ENCODE measurements at places on chromosomes 3 and 15.
A peak's percentile ranks its signal among the peaks of the same experiment; 100 is the strongest.

DNA sequence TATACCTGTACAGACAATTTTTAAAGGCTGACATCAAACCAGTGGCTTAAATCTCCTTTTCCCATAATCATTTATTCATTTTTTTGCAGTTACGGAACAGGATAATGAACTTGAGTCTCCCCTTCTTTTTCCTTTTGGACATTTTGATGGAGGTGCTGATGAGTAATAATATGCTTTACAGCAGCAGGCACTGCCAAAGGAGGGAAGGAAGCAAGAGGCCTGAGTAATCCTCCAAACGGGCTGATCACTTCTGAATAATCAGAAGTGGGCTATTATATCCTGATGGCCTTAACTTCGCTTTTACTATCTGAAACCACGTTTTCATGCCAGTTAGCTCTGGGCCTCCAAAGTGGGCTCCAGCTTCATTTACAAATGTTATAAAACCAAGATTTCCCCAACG is 527.2 kb downstream of the FOXP1 start:
- DNase-seq: no peak

DNA sequence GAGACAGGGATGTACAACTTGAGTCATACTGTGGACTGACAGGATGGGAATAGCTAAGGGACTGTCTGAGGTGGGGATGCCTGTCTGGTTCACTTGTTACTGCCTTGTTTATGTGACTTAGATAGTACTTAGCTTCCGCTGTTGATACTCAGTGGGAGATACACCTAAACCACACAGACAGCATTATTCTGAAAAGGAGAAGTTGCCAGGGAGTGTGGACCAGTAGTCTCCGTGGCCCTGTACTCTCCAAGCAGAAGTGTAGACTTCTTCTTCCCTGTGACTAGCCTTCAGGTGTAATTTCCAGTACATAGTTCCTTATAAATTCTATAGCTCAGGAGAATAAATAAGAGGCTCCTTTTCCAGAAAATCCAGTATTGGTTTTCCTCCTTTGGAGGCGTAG is 5.1 kb downstream of the HIGD2B start:
- no peak for DNase-seq

- no peak for DNase-seq
Observed at GRCh38 chr3:90040554-90040953, 933.1 kb downstream of the EPHA3 start.

GRCh38 chr15:74937272-74937589 is 642 bp downstream of the COX5A start:
- DNase-seq: no peak

DNA sequence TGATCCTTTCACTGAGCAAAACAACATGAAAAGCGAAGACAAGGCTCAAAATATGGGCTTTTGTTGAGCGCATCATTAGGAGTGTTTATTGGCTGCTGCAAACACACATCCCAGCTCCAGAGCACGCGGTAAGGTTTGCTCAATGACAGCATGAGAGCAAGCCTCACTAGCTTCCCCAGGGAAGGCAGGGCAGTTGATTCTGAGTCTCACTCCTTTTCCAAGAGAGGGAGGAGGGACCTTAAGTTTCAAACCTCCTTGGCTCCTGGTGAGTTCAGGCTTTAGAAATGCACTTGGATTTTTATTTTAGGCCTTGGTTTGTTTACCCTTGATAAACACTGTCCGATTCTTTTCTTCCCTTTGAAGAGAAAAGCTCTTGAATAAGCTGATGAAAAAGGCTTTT is 69.1 kb upstream of the CACNA2D3 start:
- DNase-seq: peak; percentile 20

GRCh38 chr15:35669021-35669420 is 123.1 kb upstream of the DPH6 start:
- DNase-seq: no peak

DNA sequence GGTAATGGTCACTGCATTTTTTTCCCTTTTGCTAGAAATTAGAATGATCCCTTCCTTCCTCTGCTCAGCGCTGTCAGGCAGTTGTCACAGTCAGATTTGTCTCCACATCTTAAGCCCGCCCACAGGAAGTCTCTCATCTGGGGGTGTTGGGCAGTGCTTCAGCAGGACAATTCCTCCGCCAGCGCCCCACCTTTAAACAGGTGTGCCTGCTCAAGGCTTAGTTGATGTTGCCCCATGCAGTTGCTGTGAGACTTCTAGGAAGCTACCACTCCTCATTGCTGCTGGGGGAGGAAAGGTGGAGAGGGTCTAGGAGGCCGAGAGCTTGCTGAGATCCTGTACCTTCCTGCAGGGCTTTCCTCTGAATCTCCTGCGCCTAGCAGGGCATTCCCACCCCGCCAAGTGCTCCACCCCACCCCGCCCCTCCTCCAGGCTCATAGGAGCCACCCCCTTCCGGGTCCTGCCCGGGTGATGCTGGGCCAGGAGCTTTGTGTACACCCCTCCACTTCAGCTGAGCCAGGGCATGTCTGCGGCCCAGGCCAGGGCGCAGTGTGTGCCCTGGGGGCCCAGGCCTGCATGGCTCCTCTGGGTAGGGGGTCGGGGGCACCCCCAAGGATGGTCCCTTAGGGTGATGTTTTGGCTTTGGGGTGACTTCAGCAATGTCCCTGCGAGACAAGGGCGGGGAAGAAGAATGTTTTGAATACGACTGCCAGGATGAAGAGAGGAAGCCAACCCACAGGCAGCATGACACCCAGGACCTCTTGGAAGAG is 68.7 kb downstream of the TRAK1 start:
- DNase-seq: peak; percentile 61

GRCh38 chr3:4983739-4984510 is 4.7 kb downstream of the BHLHE40 start:
- peak; percentile 73 for DNase-seq

- no peak for DNase-seq
Observed at GRCh38 chr3:145395421-145395820, 765.6 kb downstream of the PLOD2 start.

GRCh38 chr3:129867506-129868124 is 25.9 kb downstream of the TMCC1 start:
- DNase-seq: no peak

DNA sequence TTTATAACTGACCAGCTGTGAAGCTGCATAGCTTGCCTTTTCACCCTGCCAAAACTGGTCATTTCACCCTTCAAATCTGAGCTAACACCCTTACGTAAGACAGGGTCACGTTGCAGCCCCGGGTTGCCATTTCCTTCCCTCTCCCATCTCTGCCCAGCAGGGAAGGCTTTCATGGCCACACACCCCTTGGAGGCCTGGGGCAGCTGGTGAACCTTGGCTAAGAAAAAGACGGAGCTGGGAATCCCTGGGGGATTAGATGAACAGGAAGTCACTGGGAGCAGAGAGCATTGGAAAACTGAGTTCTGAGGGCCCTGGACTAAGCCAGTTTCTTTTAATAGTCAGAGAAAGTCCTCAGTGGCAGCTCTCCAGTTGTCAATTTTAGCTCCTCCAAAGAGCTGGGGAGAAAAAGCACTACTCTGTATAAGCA is 67.8 kb downstream of the TTC23 start:
- peak; percentile 53 for DNase-seq

GRCh38 chr15:66641485-66642315 is 60.3 kb upstream of the SMAD6 start:
- DNase-seq: no peak

DNA sequence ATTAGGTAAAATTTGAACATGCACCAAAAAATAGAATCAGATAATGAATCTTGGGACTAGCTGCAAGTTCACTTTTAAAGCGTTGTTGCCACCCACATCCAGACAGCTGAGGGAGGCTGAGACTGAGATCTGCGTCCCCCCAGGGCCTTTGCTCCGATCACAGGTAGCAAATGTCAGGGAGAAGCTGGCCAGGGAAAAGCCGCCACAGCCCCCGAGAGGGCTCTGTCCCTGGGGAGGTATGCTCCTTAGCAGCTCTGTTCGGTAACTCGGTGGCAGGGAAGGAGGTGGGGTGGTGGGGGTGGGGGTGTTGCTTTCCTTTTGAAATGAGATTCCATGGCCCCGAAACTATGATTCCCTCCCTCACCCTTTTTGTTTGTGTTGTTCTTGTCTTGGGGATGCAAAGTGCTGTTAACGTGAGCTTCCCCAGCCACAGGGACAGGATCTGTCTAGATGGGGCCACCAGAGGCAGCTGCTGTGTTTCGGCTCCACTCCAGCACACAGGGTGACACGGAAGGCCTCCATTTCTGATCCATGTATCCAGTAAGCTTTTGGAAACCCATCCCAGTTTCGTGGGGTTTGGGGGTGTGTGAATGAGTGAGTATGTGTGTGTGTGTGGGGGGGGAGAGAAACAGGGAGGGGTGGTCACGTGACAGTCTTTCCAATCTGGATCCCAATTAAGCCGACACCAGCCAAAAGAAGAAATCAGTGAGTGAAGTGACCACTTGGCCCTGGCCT is 1.1 kb upstream of the MINAR1 start:
- DNase-seq: peak; percentile 34

DNA sequence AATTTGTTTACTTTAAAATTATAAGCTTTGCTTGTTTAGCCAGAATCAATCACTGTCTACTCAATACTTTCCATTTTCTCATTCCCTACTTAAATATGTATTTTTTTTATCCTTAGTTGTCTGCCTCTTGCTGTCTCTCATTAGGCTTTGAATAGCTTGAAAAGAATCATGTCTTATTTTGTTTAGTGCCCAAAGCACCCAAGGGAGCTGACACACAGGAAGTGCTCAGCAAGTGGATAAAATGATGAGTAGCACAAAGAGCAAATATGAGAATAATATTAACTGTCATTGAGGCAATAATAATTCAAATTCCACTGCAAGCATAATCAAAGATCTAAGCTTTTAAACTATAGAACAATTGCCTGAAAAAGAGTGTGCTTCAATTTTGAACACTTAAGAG is 19.0 kb upstream of the IL1RAP start:
- DNase-seq: no peak

DNA sequence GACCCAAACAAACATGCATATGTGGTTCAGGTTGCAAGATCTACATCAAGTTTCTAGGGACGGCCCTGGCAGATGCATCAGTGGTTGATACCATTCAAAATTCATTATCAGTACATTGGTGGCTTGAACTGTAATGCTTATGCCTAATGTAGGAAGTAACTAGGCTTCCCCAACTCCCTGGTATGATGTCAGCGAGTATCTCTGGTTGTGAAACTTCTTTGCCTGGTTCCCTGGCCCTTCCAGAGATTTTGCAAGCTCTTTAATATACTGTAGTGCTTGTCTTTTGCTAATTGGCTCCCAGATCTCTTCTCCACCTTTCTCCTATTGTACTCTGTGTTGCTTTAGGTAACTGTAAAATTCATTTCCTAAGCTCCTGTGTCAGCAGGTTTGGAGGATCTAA is 114.8 kb upstream of the RARB start:
- no peak for DNase-seq

DNA sequence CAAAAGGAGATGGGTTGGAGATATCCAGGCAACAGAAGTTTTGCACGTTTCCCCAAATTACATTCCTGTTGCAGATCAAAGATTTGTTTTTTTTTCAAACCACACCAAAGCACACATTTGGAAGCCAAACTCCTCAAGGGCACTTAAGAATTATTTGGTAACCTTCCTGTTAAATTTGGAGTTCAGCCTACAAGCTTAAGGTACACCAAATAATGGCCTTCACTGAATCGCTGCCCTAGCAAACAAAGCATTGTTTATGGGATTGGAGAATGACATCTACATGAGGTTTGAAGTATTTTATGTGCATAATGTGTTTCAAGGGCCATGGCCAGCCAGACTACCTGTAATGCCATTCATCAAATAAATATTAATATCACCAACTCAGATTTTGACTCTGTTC is 357.9 kb downstream of the RORA start:
- DNase-seq: no peak

GRCh38 chr15:51200792-51201191 is 106.1 kb upstream of the TNFAIP8L3 start:
- no peak for DNase-seq

DNA sequence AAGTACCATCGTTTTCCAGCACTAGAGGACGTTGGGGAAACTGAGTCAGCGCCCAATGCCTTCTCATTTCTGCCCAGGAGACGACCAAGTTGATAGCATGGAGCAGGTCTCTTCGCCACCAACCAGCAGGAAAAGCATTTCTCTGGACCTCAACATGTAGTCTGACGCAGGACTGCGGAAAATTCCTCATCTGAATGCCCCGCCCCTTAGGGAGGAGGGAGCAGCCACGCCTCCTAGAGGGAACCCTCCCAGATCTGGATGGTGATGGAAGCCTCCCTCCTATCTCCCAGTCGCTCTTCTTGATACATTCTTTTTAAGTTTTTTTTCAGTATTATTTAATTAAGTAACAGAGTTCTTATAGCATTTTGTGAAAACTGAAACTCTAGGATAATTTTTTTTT is 17.4 kb upstream of the MINDY4B start:
- DNase-seq: no peak

DNA sequence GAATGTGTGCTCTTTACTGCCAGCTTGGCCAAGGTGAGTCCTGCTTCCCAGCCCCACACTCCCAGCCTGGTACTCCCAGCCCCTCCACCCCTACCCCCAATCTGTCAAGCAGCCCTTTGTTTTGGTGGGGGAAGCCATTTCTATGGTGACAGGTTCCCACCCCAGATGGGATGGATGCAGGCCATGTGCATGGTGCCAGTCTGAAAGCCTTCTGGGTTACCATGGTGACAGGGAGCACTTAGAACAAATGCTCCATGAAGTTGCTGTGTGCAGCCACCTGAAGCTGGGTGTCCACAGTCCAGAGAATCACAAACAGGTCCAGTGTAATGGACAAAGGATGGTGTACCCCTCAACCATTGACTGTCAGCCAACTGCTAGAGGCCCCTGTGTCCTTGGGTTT is 19.1 kb upstream of the VILL start:
- no peak for DNase-seq

GRCh38 chr15:29937956-29938355 is 115.7 kb upstream of the TJP1 start:
- no peak for DNase-seq

GRCh38 chr3:58271901-58272501 is 34.0 kb upstream of the RPP14 start:
- no peak for DNase-seq

DNA sequence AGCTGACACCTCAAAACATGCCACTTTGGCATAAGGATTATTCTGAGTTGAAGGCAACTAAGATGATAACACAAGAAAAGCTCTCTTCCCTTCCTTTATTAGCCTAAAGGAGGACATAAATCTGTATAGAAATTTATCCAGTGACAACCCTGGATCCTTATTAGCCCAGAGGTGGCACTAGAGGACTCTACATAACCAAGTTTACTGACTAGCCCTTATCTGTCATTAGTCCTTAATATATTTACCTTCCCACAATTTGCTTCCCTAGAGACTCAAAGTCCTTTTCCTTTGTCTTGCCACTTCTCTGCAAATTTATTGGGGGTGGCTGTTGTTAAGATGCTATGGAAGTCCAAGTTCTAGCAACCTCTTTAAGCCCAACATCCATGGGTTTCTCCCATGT is 26.7 kb downstream of the CEP70 start:
- no peak for DNase-seq

- DNase-seq: no peak
Observed at GRCh38 chr3:39275052-39275451, 4.8 kb downstream of the CX3CR1 start.
